Choroid plexus epithelial cell (primary cell): ENCODE measurements at places on chromosomes 16 and 17.

DNA sequence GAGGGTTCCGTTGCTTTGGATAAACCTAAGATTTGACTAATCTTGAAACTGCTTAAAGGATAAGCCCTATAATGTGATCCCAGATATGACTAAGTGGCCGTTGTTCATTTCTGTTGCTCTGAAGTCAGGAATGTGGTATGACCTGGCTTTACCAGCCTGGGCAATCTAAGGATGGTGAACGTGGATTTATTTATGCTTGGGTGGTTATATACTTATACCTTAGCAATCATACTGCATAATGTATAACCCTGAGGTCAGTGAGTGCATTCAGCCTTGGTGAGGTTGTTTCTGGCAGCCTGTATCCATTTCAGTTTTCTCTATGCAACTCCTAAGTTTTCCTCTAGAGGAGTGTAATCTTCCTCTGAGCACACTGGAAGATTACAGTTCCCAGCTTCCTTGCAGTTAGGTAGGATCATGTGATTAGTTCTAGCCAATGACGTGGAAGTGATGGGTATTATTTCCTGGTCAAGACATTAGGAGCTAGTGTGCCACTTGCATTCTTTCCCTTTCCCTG is 41.9 kb downstream of the FTO start:
- no peak for DNase-seq

DNA sequence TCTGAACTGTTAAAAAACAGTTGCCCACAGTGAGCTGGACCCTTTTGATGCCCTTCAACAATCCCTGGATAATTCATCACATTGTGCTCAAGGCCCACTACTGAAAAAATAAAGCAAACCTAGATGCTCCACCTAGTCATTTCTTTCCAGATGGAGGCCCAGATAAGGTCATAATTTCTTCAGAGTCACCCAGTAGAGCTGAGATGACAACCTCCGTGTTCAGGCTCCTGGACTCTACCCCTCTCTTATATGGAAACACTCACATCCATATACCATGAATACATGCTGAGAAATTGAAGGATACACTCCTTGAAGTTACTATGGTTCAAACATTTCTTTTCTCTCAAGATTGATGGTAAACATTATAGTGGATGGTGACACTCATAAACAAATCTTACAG is 2.7 kb upstream of the ABCA3 start:
- DNase-seq: no peak

- DNase-seq: peak; percentile 15
Observed at GRCh38 chr17:80126449-80126715, 20.5 kb downstream of the EIF4A3 start.

DNA sequence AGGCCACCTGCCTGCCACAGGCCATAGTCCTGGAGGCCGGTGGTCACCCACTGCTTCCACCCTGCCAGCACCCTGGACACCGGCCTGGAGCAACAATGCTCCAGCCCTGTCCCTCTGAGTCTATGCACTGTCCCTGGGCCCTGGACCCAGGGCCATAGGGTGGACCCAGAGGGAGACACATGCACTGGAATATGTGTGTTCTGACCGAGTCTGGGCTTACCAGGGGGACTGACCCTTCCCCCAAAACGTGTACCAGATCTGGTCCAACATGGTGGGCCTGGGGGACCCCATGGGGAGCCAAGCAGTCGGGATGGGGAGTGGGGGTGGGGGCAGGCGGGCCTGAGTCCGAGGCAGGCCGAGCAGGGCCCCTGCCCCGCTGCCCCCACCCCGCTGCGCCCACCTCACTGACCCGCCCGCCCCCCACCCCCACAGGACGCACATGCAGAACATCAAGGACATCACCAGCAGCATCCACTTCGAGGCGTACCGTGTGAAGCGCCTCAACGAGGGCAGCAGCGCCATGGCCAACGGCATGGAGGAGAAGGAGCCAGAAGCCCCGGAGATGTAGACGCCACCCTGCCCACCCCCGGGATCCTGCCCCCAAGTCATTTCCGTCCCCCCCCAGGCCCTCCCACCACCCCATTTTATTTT is 357.4 kb downstream of the SEC14L1 start:
- DNase-seq: no peak

- peak; percentile 41 for DNase-seq
Observed at GRCh38 chr16:88282564-88283395, 100.0 kb upstream of the ZNF469 start.

DNA sequence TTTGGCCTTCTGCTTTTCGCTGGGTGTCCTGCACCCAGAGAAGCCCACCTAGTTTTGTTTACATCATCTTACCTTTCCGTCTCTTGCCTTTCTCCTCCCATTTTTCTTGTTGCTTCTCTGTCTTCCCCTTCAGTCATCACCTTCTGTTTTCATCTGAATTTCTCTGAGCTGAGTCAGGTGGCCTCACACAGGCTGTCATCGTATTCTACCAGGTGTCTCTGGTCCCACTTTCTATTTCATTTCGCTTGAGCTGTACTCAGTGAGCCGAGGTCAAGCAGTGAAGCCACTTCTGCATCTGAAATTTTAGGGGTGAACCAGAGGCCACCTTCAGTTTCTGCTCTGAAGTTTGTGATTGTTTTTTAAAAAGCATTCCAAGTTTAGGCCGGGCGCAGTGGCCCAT is 9.7 kb downstream of the CRAMP1 start:
- no peak for DNase-seq

DNA sequence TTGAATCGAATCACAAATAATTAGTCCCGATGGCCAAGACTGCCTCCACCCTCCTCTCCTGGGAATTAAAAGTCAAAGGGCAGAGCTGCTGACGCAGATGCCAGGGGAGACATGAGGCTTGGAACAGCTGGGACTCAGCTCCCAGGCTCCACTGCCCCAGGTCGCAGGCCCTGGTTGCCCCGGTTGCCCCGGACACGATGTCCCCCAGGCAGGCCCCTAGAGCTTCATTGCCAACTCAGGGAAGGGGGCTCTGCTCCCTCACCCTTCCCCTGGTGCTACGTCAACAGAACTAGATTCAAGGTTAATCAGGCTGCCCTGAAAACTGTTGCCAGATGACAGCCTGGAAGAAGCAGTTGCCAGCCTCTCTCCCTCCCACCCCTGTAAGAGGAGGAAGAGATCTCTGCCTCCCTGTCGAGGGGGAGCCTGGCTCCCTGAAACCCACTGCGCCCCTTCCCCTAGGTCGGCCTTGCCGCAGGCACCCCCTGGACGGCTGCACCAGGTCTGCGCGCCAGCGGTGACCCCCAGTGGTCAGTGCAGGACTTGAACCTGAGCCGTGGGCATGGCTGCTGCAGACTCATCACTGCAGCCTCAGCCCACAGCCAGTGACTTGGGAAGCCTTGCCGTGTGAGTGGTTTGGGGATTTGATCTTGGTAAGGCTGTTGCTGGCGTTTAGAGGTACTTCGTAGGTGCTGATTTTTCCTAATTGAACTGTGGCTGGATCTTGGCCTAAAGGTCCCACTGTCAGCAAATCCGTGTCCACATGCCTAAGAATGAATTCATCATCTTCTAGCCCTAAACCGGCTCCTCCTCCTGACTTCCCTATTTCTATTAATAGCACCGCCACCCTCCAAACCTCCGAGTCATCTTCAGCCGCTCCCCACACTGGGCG is 84.1 kb upstream of the TOB1 start:
- peak; percentile 91 for DNase-seq

- DNase-seq: no peak
Observed at GRCh38 chr16:35195864-35196216, 1736.4 kb downstream of the TP53TG3F start.

DNA sequence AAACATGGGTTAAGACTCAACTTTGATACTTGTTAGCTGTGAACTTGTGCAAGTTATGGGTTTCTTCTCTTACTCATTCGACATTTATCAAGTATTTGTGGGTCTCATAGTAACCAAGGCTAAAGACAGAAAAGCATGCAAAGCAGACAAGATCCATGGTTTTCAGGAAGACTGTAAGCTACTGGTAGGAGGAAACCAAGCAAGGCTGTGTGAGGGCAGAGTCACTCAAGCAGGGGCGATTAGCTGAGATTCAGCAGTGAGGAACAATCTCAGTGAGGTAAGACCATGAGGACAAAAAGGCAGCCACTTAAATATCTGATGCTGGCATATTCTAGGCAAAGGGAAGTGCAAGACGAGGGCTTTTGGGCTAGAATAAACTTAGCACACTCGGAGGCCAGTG is 29.5 kb downstream of the MBTD1 start:
- DNase-seq: peak; percentile 9

- DNase-seq: no peak
Observed at GRCh38 chr17:82948081-82948511, 108.3 kb upstream of the ZNF750 start.

GRCh38 chr17:67671493-67671892 is 46.2 kb upstream of the NOL11 start:
- DNase-seq: peak; percentile 20

DNA sequence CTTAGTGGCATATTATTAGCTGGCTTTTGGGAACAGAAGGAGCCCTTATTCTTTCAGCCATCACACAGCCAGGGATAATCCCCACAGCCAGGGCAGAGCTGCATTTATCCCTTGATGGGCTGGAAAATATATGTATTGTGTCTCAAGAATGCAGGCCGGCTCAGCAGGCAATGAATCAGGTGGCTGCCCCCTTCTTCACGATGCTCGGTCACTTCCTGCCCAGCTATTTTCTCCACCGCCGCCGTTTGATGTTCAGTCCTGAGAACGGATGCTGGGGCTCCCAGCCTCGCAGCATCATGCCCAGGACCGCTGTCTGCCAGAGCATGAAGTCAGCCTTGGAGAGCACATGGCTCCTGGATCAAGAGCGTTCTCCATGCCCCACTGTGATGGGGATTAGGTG is 4.3 kb upstream of the MYH3 start:
- DNase-seq: no peak

- no peak for DNase-seq
Observed at GRCh38 chr17:10195090-10195805, 3.2 kb downstream of the GAS7 start.

DNA sequence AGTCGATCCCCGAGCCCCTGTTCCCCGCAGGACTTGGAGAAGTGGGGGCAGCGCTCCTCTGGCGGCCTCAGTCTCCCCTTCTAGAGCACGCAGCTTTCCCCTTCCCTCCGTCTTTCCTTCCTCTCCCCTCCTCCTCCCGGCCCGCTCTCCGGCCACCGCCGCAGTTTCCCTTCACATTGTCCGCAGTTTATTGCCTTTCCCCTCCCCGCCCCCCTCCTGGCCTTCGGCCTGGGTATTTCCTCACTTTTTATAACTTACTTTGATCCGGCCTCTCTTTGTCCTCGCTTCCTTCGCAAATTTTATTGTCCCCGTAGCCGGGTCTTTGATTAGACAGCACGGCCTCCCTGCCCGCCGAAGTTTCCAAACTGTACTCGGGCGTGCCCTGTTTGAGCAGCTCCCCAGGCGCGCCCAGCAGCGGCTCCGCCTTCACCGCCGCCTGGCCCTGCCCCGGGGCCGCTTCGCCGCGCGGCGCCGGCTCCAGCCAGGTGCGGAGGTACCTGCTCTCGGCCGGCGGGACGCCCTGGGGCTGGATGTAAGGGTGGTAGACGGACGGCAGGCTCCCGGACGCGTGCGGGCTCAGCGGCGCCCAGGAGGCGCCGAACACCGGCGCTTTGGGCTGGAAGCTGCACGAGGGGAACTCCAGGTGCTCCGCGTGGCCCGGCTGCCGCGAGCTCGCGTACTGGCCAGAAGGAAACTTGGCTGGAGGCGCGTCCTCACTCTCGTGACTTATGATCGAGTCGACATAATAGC is 488 bp downstream of the HOXB9 start:
- no peak for DNase-seq

GRCh38 chr17:78106211-78106610 is 22.3 kb downstream of the TMC6 start:
- DNase-seq: no peak

- DNase-seq: peak; percentile 73
Observed at GRCh38 chr17:82531431-82531881, 11.9 kb downstream of the FOXK2 start.

DNA sequence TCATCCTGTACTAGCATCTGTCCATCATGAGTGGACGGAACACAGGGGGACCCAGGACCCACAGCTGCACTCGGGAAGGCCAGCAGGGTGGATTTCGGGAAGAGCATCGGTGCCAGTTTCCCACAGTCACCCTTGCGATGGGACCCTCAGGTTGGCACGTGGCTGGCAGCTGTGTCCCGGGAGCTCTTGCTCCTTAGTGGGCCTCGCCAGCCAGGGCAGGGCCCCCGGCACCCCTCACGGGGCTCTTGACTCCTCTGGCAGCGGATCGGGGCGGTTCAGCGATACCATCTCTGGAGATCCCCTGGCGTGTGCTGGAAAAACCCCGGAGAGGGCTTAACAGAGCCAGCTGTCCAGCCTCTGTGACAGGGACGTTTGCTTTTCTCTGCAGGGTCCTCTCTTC is 9.2 kb downstream of the CAPN15 start:
- DNase-seq: no peak

DNA sequence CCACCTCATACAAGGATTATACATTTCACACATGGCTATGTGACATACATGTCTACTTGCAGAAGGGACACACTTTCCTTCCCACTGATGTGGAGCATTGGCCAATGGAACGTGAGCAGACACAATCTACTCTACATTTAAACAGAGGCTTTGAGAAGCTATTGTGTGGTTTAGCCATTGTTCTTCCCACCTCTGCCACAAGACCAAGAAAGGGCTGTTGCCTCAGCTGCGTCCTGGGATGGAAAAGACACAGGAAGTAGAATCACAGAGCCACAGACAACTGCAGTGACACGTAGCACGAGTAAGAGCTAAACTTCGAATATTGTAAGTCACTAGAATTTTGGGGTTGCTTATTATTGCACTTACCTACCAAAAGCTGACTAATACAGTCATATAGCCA is 33.3 kb downstream of the PRKCB start:
- DNase-seq: no peak

GRCh38 chr16:15513156-15513555 is 78.8 kb downstream of the BMERB1 start:
- no peak for DNase-seq

DNA sequence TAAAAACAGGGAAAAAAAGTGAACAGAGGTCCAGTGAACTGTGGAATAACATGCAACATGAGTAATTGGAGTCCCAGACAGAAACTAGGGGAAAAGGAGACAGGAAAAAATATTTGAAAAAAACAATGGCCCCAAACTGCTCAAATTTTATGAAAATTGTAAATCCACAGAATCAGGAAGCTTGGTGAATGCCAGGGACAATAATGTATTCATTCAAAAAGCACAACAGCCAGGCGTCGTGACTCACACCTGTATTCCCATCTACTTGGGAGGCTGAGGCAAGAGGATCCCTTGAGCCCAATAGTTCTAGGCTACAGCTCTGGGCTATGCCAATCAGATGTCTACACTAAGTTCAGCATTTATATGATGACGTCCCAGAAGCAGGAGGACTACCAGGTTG is 23.7 kb downstream of the NCOR1 start:
- DNase-seq: no peak

DNA sequence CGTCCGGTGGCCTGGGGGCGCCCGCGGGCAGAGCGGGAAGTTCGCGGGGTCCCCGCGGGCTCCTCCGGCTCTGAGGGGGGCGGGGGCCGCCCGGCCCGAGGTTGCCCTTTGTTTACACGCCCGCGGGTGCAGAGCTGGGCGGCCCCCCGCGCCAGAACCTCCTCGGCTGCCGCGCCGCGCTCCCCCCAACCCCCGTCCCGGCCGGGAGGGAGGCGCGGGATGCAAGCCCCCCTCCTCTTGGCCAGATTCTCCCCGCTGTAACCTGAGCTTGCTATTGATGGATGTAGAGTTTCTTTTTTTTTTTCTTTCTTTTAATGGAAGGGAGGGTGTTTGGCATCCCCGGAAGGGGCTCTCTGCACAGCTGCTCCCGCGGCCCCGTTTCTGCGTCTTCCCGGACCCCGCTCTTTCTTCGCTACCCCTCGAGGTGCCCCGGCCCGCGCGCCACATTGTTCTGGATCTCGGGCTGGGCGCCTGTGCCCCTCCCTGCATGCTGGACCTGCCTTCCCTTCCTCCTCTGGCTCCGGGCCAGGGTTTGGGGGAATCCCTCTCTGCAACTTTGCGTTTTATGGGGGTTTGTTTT is 646 bp downstream of the CBX2 start:
- no peak for DNase-seq
